ENCODE measurements at places on chromosomes 7 and 10.

DNA sequence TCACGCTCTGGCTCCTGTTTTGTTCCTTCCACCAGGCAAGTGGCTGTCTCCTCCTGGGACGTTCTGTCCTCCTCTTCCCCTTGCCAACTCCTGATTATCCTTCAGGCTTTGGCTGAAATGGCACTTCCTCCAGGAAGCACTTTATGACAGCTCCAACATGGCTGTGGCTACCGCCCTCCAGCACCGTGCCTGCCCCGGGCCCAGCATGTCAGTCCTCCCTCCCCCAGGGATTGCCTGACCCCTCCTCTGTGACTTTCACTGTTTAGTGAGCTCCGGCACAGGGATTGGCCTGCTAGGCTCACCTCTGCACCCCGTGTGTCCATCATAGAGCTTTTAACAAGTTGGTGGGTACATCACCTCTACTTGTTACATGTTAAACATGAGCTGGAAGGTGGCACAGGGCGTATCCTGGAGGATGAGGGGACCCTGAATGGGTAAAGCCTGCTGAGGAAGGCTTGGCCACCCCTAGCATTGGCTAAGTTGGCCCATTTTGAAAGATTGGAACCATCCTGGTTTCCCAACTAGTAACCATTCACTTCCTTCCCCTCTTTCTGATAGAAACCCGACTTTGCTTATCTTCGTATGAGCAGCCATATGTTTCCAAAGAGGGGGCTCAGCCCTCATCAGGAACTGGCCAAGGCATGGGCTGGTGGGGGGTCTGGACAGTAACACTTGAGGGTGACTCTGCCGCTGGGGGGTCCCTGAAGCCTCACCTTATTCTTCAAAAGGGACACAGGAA is 10.5 kb upstream of the ADAMTS14 start:
- no peak for DNase-seq

DNA sequence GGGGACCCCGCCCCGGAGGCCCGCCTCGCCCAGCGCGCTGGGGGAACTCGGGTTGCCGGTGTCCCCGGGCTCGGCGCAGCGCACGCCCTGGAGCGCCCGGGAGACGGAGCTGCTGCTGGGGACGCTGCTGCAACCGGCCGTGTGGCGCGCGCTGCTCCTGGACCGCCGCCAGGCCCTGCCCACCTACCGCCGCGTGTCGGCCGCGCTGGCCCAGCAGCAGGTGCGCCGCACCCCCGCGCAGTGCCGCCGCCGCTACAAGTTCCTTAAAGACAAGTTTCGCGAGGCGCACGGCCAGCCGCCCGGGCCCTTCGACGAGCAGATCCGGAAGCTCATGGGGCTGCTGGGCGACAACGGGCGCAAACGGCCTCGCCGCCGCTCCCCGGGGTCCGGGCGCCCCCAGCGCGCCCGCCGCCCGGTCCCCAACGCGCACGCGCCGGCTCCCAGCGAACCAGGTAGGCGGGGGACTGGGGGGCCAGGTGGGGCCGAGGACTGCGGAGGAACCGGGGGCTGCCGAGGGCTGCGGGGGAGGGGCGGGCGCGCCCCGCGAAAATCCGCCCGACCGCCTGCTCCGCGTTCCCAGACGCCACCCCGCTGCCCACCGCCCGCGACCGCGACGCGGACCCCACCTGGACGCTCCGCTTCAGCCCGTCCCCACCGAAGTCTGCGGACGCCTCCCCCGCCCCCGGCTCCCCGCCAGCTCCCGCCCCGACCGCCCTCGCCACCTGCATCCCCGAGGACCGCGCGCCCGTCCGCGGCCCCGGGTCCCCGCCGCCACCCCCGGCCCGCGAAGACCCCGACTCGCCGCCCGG is 574 bp downstream of the UTF1 start:
- no peak for DNase-seq

GRCh38 chr7:52540041-52540440 is 495.4 kb upstream of the POM121L12 start:
- no peak for DNase-seq

DNA sequence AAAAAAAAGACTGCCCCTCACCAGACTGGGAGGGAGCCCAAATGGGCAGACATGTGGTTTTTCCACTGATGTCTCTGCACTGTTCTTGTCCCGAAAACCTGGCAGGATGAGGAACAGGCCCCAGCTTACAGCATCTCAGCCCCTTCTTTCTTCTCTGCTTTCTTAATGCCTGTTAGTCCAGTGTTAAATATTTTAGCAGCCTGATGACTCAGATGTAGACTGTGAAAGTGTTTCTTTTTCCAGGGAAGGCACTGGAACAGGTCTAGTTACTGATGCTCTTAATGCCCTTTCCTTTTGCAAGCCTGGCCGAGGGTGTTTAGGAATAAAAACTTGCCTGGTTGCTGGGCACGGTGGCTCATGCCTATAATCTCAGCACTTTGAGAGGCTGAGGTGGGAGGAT is 107.7 kb downstream of the TACC2 start:
- no peak for DNase-seq

DNA sequence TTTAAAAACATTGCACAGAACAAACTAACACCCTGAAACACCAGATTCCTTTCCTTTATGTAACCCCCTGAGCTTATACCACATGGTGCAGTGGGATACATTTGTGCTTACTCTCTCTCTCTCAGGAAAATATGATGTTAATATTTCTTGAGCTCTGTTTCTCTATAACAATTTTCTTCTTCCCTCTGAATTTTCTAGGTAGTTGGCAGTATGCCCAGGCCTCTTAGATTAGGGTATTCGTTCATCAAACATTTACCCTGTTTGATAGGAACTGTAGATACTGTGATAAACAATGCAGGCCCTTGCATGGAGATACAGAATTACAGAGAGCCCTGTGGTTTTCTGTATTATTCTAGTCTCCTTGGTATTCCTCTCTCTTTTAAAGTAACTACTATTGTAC is 567.8 kb downstream of the IPMK start:
- DNase-seq: no peak

- no peak for DNase-seq
Measured at GRCh38 chr7:46301677-46302076, 380.6 kb upstream of the IGFBP3 start.

- no peak for DNase-seq
Measured at GRCh38 chr7:1681581-1681980, 11.5 kb downstream of the ELFN1 start.

DNA sequence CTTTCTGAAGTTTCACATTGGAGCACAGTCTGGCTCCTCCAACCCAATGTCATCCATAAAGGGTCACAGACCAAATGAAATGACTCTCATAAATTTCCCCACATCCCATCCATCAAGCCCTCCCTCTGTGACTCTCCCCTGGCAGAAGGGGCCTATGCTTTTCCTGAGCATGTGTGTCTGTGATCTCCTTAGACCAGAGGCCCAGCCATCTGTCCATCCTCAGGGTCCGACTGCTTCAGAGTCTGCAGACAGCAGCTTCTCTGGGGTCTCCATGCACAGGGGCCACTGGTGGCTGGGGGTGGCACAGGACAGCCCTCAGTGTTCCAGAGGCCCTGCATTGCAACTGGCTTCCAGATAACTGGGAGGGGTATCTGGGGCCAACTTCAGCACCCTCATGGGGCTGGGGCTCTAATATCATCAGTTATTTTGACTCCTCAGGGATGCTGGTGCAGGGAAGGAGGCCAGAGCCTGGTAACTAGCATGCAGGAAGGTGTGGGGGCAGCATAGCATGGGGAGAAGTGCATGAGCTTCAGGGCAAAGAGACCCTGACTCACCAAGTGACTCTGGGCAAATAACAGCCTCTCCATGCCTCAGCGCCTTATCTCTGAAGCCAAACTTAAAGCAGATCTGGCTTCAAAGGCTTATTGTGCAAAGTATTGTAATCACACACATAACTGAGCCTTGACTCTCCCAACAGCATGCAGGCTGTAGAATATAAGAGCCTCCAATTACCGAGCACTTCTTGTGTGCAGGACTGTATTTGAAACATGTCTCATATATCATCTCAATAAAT is 266.9 kb downstream of the GRID1 start:
- no peak for DNase-seq

GRCh38 chr10:86958116-86958900 is at the start of gene SNCG:
Gene SNCG, plus strand, starts transcription at chr10:86958599. Its CDS starts 99 bp downstream, at chr10:86958698.
- DNase-seq: no peak

DNA sequence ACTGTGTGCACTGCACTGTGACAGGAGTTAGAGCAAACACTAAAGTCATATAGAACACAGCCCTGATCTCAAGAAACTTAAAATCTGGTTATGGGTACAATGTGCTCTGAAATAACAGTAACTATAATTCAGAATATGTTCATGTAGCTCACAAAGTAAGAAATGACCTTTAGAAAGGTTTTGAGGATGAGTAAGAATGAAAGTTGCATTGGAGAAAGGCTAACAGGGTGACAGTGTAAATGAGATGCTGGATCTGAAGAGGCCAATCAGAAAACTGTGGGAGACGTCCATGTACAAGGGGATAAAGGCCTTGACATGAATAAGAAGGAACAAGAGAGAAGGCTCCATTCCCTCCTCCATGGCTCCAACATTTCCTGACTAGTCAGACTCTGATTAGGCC is 124.7 kb downstream of the GRM3 start:
- no peak for DNase-seq

GRCh38 chr7:7408001-7408770 is 127.5 kb downstream of the COL28A1 start:
- no peak for DNase-seq

- DNase-seq: no peak
Measured at GRCh38 chr10:50394832-50395231, 143.5 kb upstream of the ASAH2 start.

DNA sequence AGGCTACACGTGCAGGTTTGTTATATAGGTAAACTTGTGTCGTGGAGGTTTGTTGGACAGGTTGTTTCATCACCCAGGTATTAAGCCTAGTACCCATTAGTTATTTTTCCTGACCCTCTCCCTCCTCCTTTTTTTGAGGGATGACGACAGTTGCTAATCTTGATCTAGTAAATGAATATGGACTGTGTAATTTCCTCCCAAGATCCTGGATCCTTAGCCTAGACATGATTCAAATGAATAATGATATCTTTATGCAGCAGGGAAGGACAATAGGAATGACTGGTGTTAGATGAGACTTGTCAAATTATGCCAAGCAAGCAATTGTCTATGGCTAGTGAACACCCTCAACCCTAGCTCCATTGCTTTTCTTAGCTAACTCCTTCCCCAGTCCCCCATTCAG is 156.2 kb downstream of the PLPP4 start:
- no peak for DNase-seq

- no peak for DNase-seq
Measured at GRCh38 chr7:16409777-16410176, 11.6 kb downstream of the CRPPA start.

DNA sequence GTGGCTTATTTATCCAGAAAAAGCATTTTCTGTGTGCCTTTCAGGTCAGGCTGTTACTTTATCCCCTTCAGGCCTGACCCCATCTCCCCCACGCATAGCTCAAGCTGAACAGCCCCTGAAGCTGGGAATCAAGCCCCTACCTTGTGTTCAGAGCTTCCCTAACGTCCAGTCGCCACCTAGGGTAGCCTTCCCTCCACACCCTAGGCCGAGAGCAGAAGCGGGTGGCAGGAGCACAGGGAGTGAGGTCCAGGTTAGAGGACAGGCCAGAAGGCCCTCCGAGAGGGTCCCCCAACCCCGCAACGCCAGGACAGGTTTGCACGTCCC is 479 bp upstream of the SEMA4G start:
- no peak for DNase-seq

GRCh38 chr10:126568809-126569385 is 101.6 kb downstream of the C10orf90 start:
- no peak for DNase-seq

DNA sequence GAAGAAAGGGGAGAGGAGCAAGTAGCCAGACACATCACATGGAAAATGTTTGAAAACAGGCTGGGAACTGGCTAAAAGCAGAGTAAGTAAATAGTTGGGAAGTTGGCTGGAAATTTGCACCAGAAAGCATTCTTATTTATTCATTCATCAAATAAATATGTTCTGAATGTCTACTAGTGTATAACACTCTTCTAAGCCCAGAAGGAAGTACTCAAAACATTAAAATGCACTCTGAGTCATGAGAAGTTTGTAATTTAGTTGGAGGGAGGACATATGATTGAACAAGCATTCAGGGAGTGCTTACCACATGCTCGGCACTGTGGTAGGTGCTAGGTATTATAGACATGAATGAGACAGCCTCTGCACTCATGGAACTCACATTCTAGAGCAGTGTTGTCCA is 37.0 kb upstream of the CNNM1 start:
- no peak for DNase-seq

DNA sequence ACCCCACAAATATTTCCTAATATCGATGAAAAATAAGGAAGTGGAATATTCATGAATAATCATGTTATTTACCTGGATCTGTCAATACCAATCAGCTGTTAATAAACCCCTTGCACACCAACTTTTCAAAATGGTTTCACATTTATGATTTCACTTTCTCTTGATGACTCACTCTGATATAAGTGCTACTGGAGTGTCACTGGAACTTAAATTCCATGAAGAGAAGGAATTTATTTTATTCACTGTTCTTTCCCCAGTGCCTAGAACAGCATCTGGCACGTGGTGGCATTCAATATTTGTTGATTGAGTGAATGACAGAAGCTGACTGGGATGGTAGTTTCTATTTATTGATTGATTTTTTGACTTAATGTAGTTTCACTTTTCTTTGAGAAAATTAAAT is 3.5 kb upstream of the ENO4 start:
- no peak for DNase-seq

DNA sequence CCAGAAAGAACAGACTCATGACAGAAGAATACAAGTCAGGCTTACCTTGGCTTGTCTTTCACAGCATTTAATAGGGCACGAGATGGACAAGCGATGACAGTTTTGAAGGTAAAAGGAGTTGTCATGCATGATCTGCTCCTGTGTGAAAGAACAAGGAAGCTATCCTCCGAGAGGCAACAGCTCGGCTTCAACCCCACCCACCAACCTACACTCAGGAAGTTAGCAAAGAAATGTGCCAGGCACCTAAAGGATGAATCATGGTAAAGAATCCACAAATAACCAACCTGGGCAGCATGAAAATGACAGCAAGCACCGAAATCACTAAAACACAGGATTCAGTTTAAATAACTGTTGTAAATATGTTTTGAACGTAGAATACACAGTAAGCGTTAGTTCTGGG is 700.2 kb downstream of the TYW1 start:
- DNase-seq: no peak

All from stimulated activated CD8-positive, alpha-beta memory T cell treated with anti-CD3 and anti-CD28 coated beads, Interleukin-12 subunit alpha, Interleukin-12 subunit beta, amount 100 ng/mL, for 1 hour (primary cell).